CD8-positive, alpha-beta memory T cell (primary cell): ENCODE measurements at places on chromosomes 3 and 15. TPM values are rescaled to one million over a fixed set of nuclear protein-coding genes. Genes with fewer than 3 reads are reported as not detected.

Gene CHAC1
- 16.7 TPM for total RNA-seq

Gene STAB1
- total RNA-seq: 7.6 TPM

Gene RARRES1
- not detected for total RNA-seq

Gene GOLGA6D
- total RNA-seq: not detected

Gene SERINC4
- total RNA-seq: 0.26 TPM

Gene RCCD1
- total RNA-seq: 21.7 TPM

Gene MUC13
- total RNA-seq: not detected

Gene FRMD5
- 0.44 TPM for total RNA-seq

Gene ACVR2B
- total RNA-seq: 5.5 TPM

Gene GREM1
- total RNA-seq: not detected

Gene CFAP91
- 0.77 TPM for total RNA-seq

Gene GHSR
- not detected for total RNA-seq

Gene EPHA6
- not detected for total RNA-seq

Gene CATSPER2
- 1.1 TPM for total RNA-seq

Gene FAM131A
- 2.2 TPM for total RNA-seq

Gene COL8A1
- not detected for total RNA-seq
